ENCODE measurements at places on chromosomes 3 and 15. TPM values are rescaled to one million over a fixed set of nuclear protein-coding genes. Genes with fewer than 3 reads are reported as not detected.

DNA sequence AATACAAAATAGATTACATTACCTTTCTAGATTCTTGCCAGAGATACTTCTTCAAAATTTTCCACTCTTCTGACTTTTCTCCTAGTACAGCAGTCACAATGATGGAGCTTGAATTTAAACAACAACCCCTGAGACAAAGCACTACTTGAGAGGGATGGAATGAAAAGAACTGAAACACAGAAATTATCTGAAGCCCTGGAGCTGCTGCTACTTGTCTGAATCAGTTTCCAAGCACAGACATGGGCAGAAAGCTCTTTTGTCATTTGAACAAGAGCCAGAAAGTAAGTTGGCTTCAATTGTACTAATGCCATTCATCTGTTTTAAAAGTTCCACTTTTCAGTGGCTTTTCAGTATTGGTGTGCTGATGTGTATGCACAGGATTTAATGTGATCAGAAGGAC lies 718.5 kb upstream of the ARPP21 start:
- no peak for DNase-seq

DNA sequence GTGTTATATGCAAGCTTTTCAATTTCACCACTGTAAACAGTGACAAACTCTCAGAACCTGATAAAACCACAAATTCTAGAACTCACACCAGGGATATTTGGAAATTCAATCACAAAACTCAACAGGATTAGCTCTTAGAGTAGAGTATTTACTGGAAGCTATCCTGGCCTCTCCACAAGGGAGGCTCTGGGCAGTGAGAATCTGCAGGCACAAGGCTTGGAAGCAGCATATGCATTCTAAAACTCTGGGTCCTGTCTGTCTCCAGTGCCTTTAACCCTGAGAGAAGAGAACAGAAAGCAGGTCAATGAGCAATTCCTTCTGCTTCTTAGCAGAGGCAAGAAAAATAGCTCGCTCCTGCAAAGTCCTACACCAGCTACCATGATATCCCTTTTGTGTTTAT lies 23.4 kb downstream of the PLSCR4 start:
- no peak for DNase-seq

- DNase-seq, result no peak
Observed at GRCh38 chr3:33936171-33936920, 137.9 kb downstream of the PDCD6IP start.

DNA sequence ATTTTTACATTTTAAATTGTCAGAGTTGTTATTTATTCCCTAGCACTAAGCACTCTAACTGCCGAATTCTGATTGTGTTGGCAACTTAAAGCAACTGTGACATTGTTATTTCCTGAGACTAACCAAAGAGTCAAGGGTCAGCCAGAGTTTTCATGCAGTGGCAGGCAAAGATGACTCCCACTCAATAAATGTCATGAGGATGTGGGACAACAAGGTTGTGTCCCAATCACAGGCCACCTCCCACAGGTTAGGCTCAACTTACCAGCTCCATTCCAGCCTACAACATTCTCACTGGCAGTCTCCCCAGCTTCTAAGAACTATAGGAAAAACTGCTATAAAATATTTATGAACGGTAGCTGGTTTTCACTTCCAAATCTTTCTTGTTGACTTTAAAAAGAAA lies 80.1 kb downstream of the RSL24D1 start:
- no peak for DNase-seq

DNA sequence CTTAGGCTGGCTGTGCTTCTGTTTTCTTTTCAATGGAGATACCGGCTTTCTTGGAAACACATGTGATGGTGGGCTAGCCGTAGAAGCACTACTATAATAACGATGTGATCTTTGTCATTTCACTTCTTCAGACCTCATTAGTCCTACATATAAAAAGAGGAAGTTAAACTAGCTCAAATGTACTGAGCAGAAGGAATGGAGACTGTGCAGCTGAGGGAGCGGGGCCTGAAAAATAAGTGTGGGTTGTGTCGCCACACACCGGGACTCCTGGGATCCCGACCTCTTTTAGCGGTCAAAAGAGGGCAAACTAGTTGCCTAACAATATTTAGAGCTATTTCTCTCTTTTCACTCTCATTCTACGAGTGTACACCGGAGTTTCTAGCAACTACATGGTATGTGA lies 1.0 kb upstream of the RNF7 start:
- DNase-seq, result no peak

Gene DALRD3
- polyA plus RNA-seq, result 16.1 TPM

Gene VEPH1
- not detected for polyA plus RNA-seq

GRCh38 chr3:194203482-194204041 lies 67.6 kb downstream of the HES1 start:
- no peak for DNase-seq

Gene ERICH6
- not detected for polyA plus RNA-seq

DNA sequence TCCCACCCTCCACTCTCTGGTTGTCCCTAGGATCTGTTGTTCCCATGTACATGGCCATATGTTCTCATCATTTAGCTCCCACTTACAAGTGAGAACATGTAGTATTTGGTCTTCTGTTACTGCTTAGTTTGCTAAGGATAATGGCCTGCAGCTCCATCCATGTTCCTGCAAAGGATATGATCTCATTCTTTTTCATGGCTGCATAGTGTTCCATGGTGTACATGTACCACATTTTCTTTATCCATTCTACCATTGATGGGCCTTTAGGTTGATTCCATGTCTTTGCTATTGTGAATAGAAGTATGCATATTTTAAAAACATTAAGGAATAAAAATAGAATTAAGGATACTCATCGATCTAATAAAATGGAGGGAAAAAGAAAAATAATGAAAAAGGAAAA lies 278.4 kb downstream of the MBNL1 start:
- DNase-seq, result no peak

- DNase-seq, result no peak
Observed at GRCh38 chr3:171809611-171809860, 747 bp downstream of the PLD1 start.

Gene LRRC2
- 49.8 TPM for polyA plus RNA-seq

GRCh38 chr3:138441256-138441655 lies 6.8 kb downstream of the ESYT3 start:
- no peak for DNase-seq

GRCh38 chr3:50334339-50335075 lies 6.1 kb downstream of the RASSF1 start:
- DNase-seq, result no peak

Data from heart right ventricle (tissue), 16 donors.